Inflammatory macrophage treated with lipopolysaccharide for 1 hour (primary cell): ENCODE measurements at places on chromosomes 1 and 21.
A peak's percentile ranks its signal among the peaks of the same experiment; 100 is the strongest.

DNA sequence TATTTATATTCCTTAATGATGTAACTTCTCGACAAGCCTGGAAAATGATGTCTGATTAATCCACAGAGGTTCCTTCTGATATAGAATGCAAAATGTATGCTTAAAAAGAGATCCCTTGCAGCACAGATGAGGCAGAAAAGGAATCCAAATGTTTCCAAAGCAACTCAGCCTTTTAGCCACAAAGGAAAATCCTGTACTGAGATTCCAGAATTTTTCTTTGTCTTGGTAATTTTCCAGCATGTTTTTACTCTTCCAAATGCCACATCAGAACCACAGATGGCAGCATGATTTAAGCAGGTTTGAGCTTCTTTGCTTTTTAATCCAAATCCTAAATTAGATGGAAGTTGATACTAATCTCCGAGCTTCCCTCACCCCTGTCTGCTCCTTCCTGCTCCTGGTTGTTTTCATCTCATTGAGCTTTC is 176.4 kb upstream of the PALMD start:
- no peak for DNase-seq

GRCh38 chr1:200302921-200303290 is 106.9 kb downstream of the ZNF281 start:
- no peak for DNase-seq

- peak; percentile 47 for DNase-seq
Observed at GRCh38 chr1:100359139-100359538, 6.8 kb downstream of the CDC14A start.

DNA sequence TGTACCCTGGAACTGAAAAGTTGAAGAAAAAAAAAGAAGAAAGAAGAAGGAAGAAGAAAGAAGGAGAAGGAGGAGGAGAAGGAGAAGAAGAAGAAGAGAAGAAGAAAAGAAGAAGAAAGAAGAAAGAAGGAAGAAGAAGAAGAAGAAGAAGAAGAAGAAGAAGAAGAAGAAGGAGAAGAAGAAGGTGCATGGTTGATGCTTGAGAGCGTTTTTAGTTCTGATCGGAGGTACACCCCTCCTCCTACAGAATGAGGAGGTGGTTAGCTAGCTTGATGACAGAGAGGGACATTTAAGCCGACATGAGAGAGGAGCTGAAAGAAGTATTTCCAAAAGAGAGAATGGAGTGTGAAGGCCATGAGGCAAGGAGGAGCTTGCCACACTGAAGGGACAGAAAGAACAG is 5.6 kb upstream of the ZNF362 start:
- DNase-seq = no peak

- no peak for DNase-seq
Observed at GRCh38 chr21:31337996-31338907, 5.8 kb downstream of the TIAM1 start.

GRCh38 chr1:77906019-77906545 is 17.7 kb downstream of the NEXN start:
- no peak for DNase-seq

DNA sequence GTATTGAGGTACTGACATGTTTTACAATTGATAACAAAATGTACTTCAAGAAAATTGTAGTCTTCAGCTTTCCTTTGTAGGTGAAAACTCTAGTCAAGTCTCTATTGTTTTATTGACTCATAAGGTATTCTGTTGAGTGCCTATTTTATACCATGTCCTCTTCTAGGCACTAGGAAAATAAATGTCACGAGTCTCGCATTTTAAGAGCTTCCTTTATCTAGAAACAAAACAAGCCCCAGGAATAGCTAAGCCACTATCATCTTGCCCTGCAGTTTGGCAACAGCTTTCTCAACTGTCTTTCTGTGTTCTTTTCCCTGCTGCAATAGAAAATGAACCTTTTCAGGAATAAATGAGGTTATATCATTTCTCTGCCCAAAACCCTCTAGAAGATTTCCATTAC is 288.5 kb upstream of the NEGR1 start:
- no peak for DNase-seq

DNA sequence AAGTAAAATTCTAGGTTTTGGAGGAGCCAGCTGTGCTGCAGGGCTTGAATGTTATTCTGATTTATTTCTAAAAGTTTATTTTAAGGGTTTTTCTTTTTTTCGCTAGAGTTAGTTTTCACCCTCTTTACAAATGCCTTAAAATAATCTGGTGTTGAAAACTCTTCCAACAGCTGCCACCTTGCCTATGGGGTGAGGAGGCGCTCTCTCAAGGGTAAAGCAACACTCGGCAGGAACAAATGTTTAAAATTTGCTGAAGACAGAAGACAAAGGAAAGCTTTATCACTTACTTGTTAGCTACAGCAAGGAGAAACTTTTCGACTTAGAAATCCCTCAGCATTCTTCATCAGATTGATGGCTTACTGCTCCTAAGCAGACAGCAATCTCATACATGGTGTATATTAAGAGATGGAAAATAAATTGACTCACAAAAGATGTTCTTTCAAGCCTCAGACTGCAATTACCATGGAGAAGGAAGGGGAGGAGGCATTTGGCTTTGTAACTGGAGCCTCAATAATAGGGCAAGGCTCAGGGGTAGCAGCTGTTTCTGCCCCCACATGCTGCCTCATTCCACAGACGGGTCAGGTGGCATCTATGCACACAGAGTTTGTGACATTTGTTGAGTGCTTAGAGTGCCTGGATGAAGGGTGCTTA is 79.8 kb upstream of the RALGPS2 start:
- no peak for DNase-seq

DNA sequence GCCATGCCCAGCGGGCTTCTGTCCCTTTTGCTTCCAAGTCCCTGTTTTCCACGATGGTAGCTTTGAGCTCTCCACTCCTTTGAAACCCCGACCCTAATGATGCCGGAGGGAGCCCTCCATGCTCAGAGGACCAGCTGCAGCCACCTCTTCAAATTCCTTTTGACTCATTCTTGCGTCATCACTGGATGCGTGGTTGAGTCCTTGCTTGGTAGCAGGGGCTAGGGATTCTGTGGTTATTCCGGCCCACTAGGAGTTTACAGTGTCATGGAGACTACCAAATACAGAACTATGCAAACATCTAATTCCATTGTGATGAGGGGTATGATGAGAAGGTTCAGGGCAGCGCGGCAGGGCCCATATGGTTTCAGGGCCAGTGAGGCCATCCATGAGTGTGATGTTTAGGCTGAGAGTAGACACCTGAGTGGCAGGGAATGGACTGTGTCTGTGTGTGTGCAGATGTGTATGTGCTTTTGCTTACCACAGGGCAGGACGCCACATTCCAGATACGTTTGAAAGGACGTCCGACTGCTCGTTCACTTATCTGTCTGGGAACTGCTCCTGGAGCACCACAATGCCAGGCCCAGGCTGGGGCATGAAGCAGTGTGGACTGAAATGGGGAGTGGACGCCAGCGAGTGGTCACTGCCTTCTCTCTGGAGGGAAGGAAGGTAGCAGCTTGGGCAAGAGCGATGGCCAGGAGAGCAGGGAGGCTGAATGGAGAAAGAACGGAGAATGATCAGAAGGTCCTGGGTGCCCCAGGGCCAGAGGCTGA is 30.4 kb upstream of the ZBTB21 start:
- no peak for DNase-seq

DNA sequence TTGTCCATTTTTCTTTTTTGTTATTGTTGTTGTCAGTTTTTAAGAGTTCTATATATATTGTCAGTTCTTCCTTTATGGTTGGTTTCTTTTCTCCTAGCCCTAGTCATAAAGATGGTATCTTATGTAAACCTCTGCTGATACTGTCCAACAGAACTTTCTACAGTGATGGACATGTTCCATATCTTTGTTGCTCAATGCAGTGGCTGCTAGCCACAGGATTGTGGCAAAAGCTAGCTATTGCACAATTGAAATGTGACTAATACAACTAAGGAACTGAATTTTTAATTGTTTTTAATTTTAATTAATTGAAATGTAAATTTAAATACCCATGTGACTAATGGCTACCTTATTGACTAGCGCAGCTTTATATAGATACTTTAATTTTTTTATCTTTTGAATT is 411.8 kb upstream of the PTBP2 start:
- peak; percentile 76 for DNase-seq

DNA sequence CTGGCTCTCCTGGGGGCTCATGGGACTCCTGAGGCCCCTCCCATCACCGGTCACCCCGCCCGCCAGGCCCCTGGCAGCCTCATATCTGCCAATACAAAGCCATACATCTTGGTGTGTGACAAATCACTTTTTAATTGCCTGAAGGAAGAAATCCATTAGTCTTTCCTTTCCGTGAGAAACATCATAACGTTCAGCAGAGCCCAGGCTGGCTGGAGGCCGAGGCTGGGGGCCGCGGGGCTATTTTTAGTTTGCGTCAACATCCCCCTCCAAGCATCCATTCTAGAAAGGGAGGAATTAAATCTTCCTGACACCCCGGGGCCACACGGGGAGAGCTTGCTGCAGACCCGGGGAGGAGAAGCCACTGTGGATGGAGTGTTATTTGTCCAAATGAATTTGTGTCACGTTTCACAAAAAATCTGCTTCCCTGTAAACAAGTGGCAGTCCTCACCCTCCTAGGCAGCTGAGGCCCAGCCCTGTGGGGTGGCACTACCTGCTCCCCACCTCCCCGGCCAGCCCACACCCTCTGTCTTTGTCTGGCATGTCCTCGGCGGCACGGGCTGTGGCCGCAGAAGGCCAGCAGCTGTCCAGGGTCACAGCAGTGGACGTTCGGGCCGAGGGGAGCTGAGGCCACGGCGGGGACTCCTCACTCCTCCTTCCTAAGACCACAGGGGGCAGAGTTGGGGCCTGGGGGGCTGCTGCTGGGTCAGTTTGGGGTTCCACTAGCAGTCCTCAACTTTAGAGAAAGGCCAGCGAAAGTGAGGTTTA is 236.9 kb upstream of the VAMP3 start:
- no peak for DNase-seq

DNA sequence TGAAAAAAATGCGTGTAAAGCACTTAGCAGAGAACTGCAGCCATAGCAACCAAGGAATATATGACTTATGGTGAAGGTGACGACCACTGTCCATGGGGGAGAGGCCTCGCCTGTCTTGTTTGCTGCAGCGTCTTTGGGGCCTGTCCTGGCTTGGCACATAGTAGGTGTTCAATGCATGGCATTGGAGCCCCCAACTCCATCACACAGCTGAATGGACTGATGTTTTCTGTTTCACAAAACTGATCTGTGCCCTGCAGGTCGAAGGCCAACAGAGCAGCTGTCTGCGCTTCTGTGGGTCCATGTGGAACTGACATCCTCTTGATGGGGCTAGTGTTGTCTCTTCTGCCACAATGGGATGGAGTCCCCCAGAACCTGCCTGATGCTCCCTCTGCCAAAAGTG is 296.0 kb downstream of the PTPRU start:
- DNase-seq = no peak

DNA sequence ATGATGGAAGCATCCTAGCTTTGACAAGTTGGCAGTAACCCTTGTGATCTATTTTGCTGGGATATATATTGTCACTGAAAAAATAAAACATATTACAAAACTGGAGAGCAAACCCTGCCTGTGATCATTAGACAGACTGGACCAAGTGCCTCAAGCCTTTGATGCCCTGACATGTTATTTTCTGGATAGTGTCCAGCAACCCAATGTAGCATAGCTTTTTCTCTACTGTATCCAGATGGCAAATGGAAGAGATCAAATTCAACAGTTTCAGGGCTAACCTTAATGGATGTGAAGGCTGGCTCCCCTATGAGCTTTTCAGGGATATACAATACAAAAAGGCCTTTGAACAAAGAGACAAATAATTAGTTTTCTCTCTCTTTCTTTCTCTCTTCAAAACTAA is 25.1 kb downstream of the WARS2 start:
- DNase-seq = no peak

GRCh38 chr1:147210987-147211386 is 14.2 kb downstream of the FMO5 start:
- DNase-seq = no peak

DNA sequence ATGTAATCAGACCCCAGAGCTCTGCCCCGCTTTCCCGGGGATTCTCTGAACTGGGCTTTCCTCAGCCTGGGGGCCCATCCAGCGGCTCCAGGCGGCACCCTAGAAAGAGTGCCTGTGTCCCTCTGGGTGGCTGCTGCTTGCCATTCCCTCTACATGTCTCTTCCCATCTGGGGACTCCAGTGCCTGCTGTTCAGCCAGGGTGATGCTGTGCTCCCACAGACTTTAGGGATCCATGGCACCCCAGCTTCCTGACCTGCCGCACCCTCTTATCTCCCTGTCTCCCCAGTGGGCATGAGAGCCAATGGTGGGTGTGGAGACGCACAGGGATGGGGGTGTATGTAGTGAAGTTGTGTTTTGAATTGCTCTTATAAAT is 16.2 kb downstream of the TRAPPC10 start:
- DNase-seq = no peak

- no peak for DNase-seq
Observed at GRCh38 chr1:40389322-40389803, 15.8 kb downstream of the SMAP2 start.

GRCh38 chr1:16090076-16090826 is 16.8 kb upstream of the FAM131C start:
- DNase-seq = no peak

- no peak for DNase-seq
Observed at GRCh38 chr1:67736750-67737149, 51.7 kb downstream of the GADD45A start.

DNA sequence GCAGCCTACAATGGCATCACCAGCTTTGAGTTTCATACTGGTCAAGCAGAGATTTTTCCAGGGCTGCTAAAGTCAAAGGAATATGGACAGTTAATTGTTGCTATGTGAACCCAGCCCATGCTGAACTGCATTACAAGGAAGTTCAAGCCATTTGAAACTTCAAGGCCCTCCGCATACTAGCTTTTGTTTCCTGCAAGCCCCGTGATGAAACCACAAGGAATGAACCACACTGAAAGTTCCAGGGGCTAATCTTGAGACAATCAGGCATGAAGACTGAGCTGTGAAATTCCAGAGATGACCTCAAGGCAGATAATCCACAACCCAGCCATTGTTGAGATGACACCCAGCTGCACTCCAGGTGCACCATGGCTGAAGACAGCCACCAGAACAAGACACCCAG is 180.8 kb downstream of the C1orf21 start:
- no peak for DNase-seq

- DNase-seq = no peak
Observed at GRCh38 chr1:65387821-65388220, 32.6 kb upstream of the LEPR start.

- DNase-seq = no peak
Observed at GRCh38 chr21:46029186-46029924, 47.8 kb downstream of the COL6A1 start.

DNA sequence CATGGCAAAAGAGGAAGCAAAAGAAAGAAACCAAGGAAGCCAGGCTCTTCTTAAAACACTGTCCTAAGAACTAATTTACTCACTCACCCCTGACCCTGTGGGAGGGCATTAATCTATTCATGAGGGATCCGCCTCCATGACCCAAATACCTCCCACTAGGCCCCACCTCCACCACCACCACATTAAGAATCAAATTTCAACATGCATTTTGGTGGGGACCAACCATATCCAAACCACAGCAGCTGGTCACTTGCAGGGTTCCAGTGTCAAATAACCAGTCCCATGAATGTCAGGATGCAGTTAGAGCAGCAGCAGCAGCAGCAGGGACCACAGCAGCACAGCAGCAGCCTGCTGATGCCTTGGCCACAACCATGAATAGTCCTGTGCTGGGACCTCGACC is 83.8 kb downstream of the ZC3H11B start:
- no peak for DNase-seq

GRCh38 chr1:233478611-233479010 is 135.3 kb upstream of the KCNK1 start:
- no peak for DNase-seq

GRCh38 chr1:28265577-28265976 is 6.3 kb downstream of the SESN2 start:
- DNase-seq = no peak
